ENCODE measurements at places on chromosomes 16 and 17. TPM values are rescaled to one million over a fixed set of nuclear protein-coding genes. Genes with fewer than 3 reads are reported as not detected.
A peak's percentile ranks its signal among the peaks of the same experiment; 100 is the strongest.

Gene TNFSF12
- polyA plus RNA-seq, result 25.0 TPM

- no peaks in the 10 kb centered on the region for H3K4me1 ChIP-seq
- no peaks in the 10 kb centered on the region for H3K36me3 ChIP-seq
- no peak overlapping the region for H3K27ac ChIP-seq
- no peak for DNase-seq
Observed at GRCh38 chr16:86831366-86831765, 253.0 kb downstream of the FOXL1 start.

DNA sequence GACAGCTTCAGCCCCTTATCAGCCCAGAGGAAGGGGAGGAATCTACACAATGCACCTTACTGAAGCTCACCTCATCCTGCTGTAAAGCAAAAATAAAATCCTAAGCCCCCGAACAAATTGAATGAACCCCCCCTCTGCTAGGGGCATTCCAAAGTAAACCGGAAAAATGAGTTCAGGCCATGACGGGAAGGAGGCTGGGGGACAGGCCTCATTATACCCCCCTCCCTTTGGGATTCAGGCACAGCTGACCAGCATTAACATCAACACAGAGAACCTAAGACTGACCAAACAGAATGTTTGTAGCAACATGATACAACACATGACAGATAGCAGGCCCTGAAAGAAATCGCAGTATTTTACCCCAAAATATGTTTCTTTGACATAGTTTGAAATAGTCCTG, 64.2 kb downstream of the DNAH17 start:
- H3K27ac ChIP-seq, result no peak overlapping the region
- H3K4me3 ChIP-seq, result no peak overlapping the region
- no peaks in the 10 kb centered on the region for H3K27me3 ChIP-seq
- DNase-seq, result no peak

Gene NPIPA3
- polyA plus RNA-seq, result 0.97 TPM

GRCh38 chr16:89971495-89972243, 23.1 kb downstream of the DEF8 start:
- H3K27me3 ChIP-seq, result no peaks in the 10 kb centered on the region
- H3K4me3 ChIP-seq, result peak overlapping the region; percentile 97
- peak overlapping the region; percentile 87 for H3K27ac ChIP-seq
- peaks cover 13% of the 10 kb centered on the region for H3K36me3 ChIP-seq
- H3K4me1 ChIP-seq, result peaks cover 21% of the 10 kb centered on the region

GRCh38 chr17:2854143-2855055, 58.2 kb downstream of the RAP1GAP2 start:
- H3K4me1 ChIP-seq, result peaks cover 13% of the 10 kb centered on the region
- peak; percentile 9 for DNase-seq
- H3K4me3 ChIP-seq, result peak overlapping the region; percentile 34
- H3K36me3 ChIP-seq, result no peaks in the 10 kb centered on the region
- H3K27me3 ChIP-seq, result peaks cover 61% of the 10 kb centered on the region
- no peak overlapping the region for H3K27ac ChIP-seq

Gene EFCAB13
- 4.3 TPM for polyA plus RNA-seq

Gene TLCD1
- 4.4 TPM for polyA plus RNA-seq

Gene SNN
- polyA plus RNA-seq, result 32.0 TPM

- no peaks in the 10 kb centered on the region for H3K36me3 ChIP-seq
- no peak overlapping the region for H3K27ac ChIP-seq
- no peaks in the 10 kb centered on the region for H3K27me3 ChIP-seq
- no peak overlapping the region for H3K4me3 ChIP-seq
Observed at GRCh38 chr17:50884439-50885311, 18.5 kb upstream of the TOB1 start.

DNA sequence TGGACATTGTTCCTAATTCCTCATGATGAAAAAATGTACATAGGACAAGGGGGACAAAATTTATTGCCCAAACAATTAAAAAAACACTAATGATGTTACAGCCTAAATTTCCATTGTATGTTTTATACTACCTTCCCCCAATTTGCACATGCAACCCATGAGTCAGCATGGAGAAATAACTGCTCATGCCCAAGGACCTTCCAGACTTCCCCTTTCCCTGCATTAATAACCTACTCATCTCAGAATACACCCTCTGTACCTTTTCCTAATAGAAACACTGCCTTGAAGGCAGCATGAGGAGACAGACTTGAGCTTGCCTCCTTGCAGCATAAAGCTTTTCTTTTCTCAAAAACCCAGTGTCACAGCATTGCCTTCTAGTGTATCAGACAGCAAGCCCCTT, 2402.8 kb downstream of the TP53TG3F start:
- DNase-seq, result no peak
- no peak overlapping the region for H3K4me3 ChIP-seq
- H3K27ac ChIP-seq, result no peak overlapping the region
- H3K27me3 ChIP-seq, result no peaks in the 10 kb centered on the region
- no peaks in the 10 kb centered on the region for H3K4me1 ChIP-seq

Gene CYGB
- 18.0 TPM for polyA plus RNA-seq

GRCh38 chr16:66414891-66415290, 12.2 kb upstream of the BEAN1 start:
- H3K4me1 ChIP-seq, result no peaks in the 10 kb centered on the region
- no peak overlapping the region for H3K27ac ChIP-seq
- no peak for DNase-seq
- H3K4me3 ChIP-seq, result no peak overlapping the region
